ENCODE measurements at places on chromosomes 16 and 17. TPM values are rescaled to one million over a fixed set of nuclear protein-coding genes. Genes with fewer than 3 reads are reported as not detected.

DNA sequence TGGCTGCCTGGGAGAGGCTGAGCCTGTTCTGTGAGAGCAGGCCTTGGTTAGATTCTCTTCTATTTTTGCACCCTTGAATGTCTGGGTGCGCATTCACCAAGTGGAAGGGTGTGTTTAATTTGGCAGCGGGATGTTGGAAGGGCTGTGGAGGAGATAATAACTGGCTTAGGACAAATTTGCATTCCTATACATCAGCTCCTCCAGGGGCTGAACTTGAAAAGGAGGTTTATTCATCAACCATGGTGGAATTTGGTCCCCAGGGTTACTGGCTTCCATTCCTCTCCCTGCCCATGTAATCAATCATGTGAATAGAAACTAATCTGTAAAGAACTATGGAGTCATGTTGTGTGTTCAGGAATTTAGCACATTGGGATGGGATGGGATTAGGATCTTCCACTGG lies 100.2 kb upstream of the FOXF1 start:
- no peaks in the 10 kb centered on the region for H3K36me3 ChIP-seq
- H3K27me3 ChIP-seq = peaks cover 38% of the 10 kb centered on the region
- no peak overlapping the region for H3K4me3 ChIP-seq
- peaks cover 19% of the 10 kb centered on the region for H3K4me1 ChIP-seq
- DNase-seq = no peak
- H3K27ac ChIP-seq = peak overlapping the region; percentile 9

GRCh38 chr17:66915204-66915611 lies 49.3 kb upstream of the CACNG4 start:
- H3K4me1 ChIP-seq = no peaks in the 10 kb centered on the region
- H3K4me3 ChIP-seq = no peak overlapping the region
- no peaks in the 10 kb centered on the region for H3K36me3 ChIP-seq
- no peak overlapping the region for H3K27ac ChIP-seq

- no peak overlapping the region for H3K4me3 ChIP-seq
- no peaks in the 10 kb centered on the region for H3K36me3 ChIP-seq
- no peaks in the 10 kb centered on the region for H3K4me1 ChIP-seq
- no peak overlapping the region for H3K27ac ChIP-seq
Measured at GRCh38 chr16:1052721-1053120, 19.8 kb upstream of the SSTR5 start.

The PGS1 gene
- 54.8 TPM for total RNA-seq

DNA sequence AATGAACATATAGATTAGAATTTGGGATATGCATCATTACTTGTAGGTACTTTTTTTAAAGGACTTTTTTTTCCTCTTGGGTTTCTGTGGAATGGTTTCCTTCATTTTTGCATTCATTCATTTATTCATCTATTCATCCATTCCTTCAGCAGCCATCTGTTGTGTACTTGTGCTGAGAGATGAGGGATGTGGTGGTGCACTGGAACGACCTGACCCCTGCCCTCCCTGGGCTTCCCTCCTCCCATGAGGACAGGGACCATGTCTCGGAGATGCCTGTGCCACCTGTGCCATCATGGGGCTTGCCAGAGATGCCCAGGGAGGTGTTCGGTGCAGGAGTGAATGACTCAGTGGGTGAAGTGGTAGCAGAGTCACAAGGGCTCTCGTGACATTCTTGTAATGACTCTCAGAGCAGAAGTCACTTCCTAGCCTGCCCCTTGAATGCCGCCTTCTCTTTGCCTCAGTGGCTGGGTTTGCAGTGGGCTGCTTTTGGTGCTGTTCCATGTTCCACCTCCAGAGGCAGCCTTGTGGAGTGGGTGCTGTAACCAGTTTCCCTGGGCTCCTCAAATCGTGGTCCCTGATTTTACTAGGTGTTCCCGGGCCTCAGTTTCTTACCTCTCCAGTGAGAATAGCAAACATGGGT lies 43.9 kb downstream of the CLEC16A start:
- H3K36me3 ChIP-seq = peaks cover 45% of the 10 kb centered on the region
- H3K4me3 ChIP-seq = no peak overlapping the region
- H3K27me3 ChIP-seq = no peaks in the 10 kb centered on the region
- H3K4me1 ChIP-seq = peaks cover 54% of the 10 kb centered on the region

GRCh38 chr17:21034340-21035235 lies 8.2 kb downstream of the USP22 start:
- H3K27ac ChIP-seq = peak overlapping the region; percentile 42
- H3K36me3 ChIP-seq = peaks cover 38% of the 10 kb centered on the region
- no peak for DNase-seq

DNA sequence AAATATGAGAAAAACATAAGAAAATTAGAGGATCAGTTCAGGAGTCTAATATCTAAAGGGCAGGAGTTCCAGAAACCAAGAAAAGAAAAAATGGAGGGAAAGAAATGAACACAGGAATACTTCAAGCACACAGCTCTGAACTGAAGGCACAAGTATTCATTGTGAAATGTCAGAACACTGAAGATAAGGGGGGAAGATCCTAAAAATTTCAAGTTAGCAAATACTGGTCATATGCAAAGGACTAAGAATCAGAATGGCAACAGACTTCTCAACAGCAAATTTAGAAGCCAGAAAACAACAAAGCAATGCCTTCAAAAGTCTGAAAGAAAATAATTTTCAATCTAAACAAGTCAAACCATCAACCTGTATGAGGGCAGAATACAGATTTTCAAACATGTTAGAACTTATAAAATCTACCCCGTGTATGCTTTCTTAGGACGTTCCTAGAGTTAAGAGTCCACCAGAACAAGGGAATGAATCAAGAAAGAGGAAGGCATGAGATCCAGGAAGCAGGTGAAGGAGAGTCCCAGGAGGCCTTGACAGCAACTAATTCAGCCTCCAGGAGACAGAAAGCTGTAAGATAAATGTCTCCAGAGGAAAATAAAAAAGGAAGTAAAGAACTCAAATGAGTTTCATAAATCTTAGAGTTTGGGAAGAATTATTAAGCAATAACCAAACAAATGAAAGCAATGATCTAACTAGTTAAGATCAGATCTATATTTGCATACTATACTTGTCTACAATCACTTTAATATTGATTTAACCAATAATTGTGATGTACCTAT lies 2.8 kb downstream of the BRD7 start:
- no peak for DNase-seq
- H3K4me3 ChIP-seq = peak overlapping the region; percentile 49
- H3K4me1 ChIP-seq = peaks cover 43% of the 10 kb centered on the region
- H3K36me3 ChIP-seq = peaks cover 26% of the 10 kb centered on the region
- no peaks in the 10 kb centered on the region for H3K27me3 ChIP-seq

The CPNE7 gene
- total RNA-seq = 6.5 TPM

GRCh38 chr16:12419987-12420386 lies 383.7 kb downstream of the CPPED1 start:
- no peaks in the 10 kb centered on the region for H3K4me1 ChIP-seq
- H3K36me3 ChIP-seq = peaks cover 6% of the 10 kb centered on the region
- no peak overlapping the region for H3K4me3 ChIP-seq
- peaks cover 4% of the 10 kb centered on the region for H3K27me3 ChIP-seq

The ACD gene
- total RNA-seq = 31.6 TPM

- H3K36me3 ChIP-seq = no peaks in the 10 kb centered on the region
- H3K4me3 ChIP-seq = peak overlapping the region; percentile 20
- no peak for DNase-seq
- peaks cover 13% of the 10 kb centered on the region for H3K27me3 ChIP-seq
- H3K27ac ChIP-seq = peak overlapping the region; percentile 29
- peaks cover 27% of the 10 kb centered on the region for H3K4me1 ChIP-seq
Measured at GRCh38 chr17:35804658-35805192, 4.6 kb upstream of the TAF15 start.

The EXOC3L1 gene
- 0.86 TPM for total RNA-seq

- peaks cover 11% of the 10 kb centered on the region for H3K4me1 ChIP-seq
- no peak overlapping the region for H3K4me3 ChIP-seq
- H3K27ac ChIP-seq = no peak overlapping the region
- no peaks in the 10 kb centered on the region for H3K27me3 ChIP-seq
- DNase-seq = no peak
Measured at GRCh38 chr17:73268582-73269328, 7.1 kb upstream of the CPSF4L start.

GRCh38 chr16:31474173-31474714 lies 2.3 kb downstream of the TGFB1I1 start:
- H3K27me3 ChIP-seq = peaks cover 46% of the 10 kb centered on the region
- peaks cover 15% of the 10 kb centered on the region for H3K4me1 ChIP-seq
- H3K4me3 ChIP-seq = peak overlapping the region; percentile 45
- H3K27ac ChIP-seq = no peak overlapping the region
- DNase-seq = no peak

The ZNF750 gene
- total RNA-seq = 34.7 TPM

DNA sequence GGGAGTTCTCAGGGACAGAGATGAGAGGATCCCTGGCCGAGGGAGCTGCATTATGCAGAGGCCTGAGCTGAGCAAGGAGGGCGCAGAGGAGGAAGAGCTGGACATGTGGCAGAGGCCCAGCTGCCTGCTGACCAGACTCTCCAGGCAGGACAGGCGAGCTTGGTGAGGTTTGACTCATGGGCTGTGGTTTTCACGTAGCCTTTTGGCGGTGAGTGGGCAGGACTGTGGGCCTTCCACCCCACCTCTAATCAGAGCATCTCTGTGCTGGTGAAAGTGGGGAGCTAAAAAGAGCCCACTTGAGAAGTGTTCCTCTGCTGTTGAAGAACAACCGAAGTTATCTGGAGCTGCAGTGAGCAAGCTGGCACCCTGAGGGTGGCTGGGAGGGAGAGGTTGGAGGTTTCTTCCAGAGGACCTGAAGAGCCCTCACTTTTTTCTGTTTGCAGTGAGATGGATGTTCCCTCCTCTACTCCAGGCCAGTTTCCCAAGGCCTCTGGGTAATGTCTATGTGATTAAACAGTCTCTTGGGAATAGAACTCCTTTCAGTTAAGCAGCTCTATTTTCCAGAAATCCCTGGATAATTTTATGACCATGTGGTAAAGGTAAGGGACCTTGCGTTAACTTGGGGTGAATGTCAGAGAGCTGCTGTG lies 11.9 kb downstream of the EPN2 start:
- no peaks in the 10 kb centered on the region for H3K27me3 ChIP-seq
- DNase-seq = no peak
- H3K36me3 ChIP-seq = peaks cover 15% of the 10 kb centered on the region
- peak overlapping the region; percentile 49 for H3K4me3 ChIP-seq
- peak overlapping the region; percentile 93 for H3K27ac ChIP-seq

The ABCA6 gene
- 0.48 TPM for total RNA-seq

- DNase-seq = no peak
- peaks cover 14% of the 10 kb centered on the region for H3K4me1 ChIP-seq
- H3K27ac ChIP-seq = no peak overlapping the region
- peak overlapping the region; percentile 11 for H3K4me3 ChIP-seq
- H3K27me3 ChIP-seq = no peaks in the 10 kb centered on the region
Measured at GRCh38 chr17:7130621-7131422, 16.2 kb upstream of the ASGR2 start.

GRCh38 chr16:15979801-15980200 lies 30.4 kb downstream of the ABCC1 start:
- no peaks in the 10 kb centered on the region for H3K27me3 ChIP-seq
- H3K4me3 ChIP-seq = no peak overlapping the region

The ANKS4B gene
- total RNA-seq = 8.9 TPM

- H3K4me3 ChIP-seq = no peak overlapping the region
- no peak overlapping the region for H3K27ac ChIP-seq
- H3K4me1 ChIP-seq = no peaks in the 10 kb centered on the region
- H3K36me3 ChIP-seq = no peaks in the 10 kb centered on the region
Measured at GRCh38 chr16:78574571-78574970, 475.1 kb downstream of the WWOX start.

The IL17C gene
- total RNA-seq = not detected

GRCh38 chr16:84672276-84673202 lies 24.2 kb downstream of the KLHL36 start:
- no peak overlapping the region for H3K4me3 ChIP-seq
- peaks cover 8% of the 10 kb centered on the region for H3K4me1 ChIP-seq
- H3K36me3 ChIP-seq = peaks cover 2% of the 10 kb centered on the region
- H3K27ac ChIP-seq = no peak overlapping the region
- no peak for DNase-seq

DNA sequence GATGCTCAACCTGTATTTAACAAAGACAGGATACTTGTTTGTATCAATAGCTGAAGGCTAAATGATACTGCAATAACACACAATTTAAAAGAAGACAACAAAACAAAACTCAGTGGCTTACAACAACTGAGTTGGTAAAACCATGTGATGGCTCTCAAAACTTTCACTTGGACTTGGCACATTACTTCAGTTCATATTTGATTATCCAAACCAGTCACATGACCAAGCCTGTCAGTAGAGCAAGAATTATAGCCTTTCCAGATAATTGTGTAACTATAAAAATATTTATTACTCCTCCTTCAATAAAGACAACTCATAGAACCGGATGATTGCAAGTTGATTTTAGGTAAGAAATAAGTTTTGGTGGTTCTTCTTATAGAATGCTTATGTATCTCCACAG lies 56.8 kb downstream of the NQO1 start:
- H3K4me1 ChIP-seq = no peaks in the 10 kb centered on the region
- peaks cover 19% of the 10 kb centered on the region for H3K36me3 ChIP-seq
- DNase-seq = no peak
- no peaks in the 10 kb centered on the region for H3K27me3 ChIP-seq

DNA sequence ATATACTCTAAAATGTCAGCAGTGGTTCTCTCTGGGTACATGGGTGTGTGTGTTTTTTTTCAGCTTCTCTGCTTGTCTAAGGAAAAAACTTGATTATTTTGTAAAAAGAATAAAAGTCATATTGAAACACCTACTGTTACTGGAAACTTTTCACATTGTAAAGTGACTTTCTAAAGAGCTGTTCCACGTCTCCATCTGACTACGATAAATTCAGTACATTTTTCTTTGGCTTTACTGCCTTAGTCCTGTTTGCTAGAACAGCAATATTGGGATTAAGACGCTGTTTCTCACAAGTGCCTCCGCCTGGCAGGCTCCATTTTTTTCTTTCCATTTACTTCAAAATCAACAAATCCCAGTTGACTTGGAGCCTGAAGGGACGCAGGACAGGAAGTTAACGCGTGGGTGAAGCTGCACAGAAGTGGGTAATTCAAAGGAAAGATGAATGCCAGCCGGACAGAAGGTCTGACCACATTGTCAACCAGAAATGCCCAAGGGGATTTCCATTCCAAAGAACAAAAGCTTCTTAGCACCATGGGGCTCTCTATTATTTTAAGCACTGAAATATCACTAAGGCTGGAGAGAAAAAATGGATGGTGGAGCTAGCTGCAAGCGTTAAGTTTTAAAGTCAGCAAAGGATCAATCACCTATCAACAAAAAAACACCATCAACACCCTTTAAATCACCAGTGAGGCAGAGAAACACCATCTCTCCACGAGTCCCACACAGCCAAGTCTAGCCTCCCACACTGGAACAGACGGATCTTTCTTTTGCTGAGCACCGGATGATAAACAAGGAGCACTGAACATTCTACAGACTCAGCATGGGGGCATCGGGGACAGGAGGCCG lies 8.4 kb downstream of the GLOD4 start:
- peak overlapping the region; percentile 15 for H3K4me3 ChIP-seq
- no peaks in the 10 kb centered on the region for H3K27me3 ChIP-seq
- no peak overlapping the region for H3K27ac ChIP-seq
- no peak for DNase-seq
- peaks cover 51% of the 10 kb centered on the region for H3K36me3 ChIP-seq

The SRCIN1 gene
- 11.9 TPM for total RNA-seq

DNA sequence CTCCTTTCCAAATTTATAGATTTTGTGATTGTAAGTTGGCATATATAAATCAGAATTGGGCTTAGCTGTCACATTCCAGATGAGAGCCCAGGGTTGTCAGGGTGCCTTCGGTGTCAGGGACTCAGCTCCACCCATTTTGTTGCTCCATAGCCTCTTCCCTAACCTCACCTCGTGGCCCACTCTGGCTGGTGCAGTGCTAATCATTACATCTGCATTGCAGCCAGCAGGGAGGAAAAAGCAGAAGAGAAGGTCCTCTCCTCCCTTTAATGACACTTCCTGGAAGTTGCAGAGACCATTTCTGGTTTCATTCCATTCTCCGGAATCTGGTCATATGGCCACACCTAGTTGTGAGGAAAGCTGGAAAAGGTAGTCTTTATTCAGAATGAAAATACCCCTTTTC lies 113.3 kb downstream of the CCT6B start:
- no peak overlapping the region for H3K27ac ChIP-seq
- no peak for DNase-seq
- H3K4me3 ChIP-seq = no peak overlapping the region
- no peaks in the 10 kb centered on the region for H3K4me1 ChIP-seq
- H3K27me3 ChIP-seq = peaks cover 23% of the 10 kb centered on the region
